Stimulated activated CD8-positive, alpha-beta memory T cell treated with anti-CD3 and anti-CD28 coated beads, Interleukin-4, amount 100 ng/mL, for 1 hour (primary cell): ENCODE measurements at places on chromosomes 3 and 15.

DNA sequence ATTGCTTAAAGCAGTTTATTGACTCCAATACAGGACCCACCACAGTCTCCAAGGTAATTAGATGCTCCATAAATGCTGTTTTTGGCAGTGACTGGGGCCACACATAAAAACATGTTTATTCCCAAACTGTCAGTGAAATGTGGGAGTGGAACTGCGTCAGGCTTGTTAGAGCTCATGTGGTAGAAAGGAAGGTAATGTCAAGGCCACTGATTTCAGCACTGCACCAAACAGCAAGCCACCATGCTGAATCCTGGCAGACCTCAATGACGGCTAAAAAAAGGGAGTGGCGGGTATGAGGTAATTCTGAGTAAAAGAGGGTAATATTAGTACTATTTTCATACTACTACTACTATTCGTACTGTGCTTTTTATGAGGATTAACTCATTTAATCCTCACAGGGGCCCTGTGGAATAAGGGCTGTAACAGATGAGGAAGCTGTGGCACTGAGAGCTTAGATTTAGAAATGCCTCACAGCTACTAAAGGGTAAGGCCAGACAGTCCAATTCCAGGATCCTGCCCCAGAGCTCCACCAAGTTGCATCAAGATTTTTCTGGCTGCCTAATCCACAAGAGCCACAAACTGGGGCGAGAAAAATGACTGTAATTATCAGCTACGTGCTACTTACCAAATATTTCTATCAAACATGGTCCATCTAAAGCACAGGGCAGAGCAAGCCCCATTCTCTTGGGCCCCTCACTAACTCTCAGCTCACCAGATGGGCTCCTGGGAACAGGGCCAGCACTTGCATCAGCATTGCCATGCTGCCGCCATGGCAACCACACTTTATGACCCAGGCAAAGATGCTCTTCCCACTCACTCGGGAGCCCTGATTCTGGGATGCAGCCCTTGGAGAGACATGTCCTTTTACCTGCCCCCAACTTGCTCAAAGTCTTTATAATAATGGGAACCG lies 83.6 kb upstream of the SPATA12 start:
- no peak for DNase-seq

DNA sequence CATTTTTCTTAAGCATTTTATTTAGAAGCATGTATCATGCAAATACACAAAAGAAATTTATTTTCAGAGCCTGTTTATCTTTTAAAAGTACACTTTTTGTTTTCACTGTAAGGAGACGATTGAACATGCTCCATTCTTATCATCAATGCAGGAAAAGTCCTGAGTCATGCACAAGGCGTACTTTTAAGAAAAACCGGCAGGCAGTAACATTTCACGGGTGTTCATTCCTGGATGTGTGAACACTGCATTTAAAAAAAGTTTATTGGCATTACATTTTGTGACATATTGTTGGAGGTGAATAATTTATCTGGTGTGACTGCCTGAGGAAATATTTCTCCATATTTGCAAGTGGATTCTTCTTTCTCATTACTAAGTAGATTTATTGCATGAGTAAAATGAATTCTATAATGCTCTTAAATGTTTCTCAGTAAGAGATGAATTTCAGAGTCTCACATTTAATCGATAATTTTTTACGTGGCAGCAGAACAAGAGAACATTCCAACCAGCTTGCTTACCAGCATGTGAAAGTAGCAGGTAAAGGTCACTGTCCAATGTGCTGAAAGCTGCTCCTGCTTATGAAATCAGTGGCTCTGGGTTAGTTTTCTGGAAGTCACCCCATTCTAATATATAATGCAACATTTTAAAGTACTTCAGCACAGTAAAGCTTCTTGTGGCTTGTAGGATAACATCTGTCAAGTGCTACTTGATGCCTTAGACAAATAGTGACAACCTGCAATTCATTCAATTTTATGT lies 87.0 kb downstream of the SV2B start:
- DNase-seq = no peak

DNA sequence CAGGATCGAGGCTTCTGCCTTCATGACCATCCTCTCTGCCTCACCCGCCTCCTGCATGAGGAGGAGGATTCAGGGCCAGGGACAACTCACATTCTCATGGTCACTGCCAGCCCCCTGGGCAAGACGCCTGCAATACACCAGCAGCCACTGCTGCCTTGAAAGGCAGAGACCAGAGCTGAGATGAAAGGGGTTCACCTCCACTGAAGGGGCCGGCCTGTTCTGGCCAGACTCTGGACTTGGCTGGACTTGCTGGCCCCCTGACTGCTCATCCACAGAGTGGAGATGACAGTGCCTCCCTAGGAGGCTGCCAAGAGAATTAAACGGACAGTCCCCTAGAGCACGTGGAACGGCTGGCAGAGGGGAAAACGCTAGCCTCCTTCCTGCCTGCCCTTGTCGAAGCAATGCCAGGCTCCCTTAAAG lies 35.2 kb downstream of the MGLL start:
- DNase-seq = no peak

DNA sequence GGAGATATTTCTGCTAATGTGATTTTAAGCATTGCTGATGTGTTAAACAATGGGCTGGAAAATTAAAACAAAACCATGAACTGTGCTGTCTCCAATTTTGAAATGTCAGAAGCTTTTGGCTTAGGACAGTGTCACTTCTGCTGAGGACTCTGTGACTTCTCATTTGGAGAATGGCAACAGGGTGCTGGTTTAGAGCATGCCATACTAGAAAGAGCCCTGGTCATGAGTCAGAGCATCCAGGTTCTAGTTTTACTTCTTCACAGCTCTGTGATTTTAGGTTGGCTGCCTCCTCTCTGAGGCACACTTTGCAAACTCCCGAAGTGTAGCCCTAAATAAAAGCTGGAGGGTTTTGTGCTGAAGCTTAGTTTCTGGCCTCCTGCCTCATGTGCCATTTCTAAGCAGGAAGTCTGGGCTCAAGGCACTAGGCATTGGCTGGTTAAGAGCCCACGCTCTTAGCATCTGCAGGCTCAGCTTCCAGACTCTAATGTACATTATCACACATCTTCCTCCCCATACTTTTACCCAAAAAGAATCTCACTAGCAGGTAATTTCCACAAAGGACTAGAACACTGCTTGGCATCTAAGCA lies 193.8 kb downstream of the CNTN3 start:
- DNase-seq = no peak

GRCh38 chr3:191123231-191123630 lies 75.8 kb upstream of the OSTN start:
- no peak for DNase-seq

- DNase-seq = no peak
These were observed 6.1 kb downstream of the CLDN18 start for GRCh38 chr3:138016065-138016464.

- DNase-seq = no peak
These were observed 65.9 kb upstream of the STT3B start for GRCh38 chr3:31466866-31467265.

- no peak for DNase-seq
These were observed 48.8 kb upstream of the PIK3R4 start for GRCh38 chr3:130795396-130795795.

DNA sequence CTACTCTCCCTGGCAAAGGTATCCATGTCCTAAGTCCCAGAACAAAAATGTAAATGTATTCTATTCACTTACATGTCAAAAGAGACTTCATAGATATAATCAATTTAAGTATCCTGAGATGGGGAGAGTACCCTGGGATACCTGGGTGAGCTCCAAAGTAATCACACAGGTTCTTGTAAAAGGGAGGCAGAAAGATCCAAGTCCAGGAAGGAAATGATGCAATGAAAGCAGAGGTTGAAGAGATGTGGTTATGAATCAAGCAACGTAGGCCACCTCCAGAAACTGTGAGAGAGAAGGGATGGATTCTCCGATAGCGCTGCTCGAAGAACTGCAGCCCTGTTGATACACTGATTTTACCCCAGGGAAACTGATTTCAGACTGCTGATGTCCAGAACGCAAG lies 93.9 kb upstream of the VGLL3 start:
- DNase-seq = no peak

DNA sequence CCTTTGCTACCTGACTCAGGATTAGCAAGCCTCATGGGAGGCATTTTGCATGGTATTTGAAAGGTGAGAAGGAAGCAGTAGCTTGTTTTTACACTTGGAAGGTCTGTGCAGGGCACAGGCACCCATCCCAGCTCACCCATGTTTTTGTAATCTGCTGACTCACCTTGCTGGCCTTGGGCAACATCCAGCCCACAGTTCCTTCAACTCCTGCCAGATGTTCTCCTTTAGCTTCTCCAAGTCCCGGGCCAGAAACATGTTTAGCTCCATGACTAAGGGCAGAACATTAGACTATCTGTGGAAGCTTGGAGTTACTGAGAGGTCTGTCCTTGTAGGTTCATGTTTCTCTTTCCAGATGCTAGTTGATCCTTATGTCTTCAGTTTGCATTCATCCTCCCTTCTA lies 12.4 kb upstream of the ZNF770 start:
- no peak for DNase-seq

DNA sequence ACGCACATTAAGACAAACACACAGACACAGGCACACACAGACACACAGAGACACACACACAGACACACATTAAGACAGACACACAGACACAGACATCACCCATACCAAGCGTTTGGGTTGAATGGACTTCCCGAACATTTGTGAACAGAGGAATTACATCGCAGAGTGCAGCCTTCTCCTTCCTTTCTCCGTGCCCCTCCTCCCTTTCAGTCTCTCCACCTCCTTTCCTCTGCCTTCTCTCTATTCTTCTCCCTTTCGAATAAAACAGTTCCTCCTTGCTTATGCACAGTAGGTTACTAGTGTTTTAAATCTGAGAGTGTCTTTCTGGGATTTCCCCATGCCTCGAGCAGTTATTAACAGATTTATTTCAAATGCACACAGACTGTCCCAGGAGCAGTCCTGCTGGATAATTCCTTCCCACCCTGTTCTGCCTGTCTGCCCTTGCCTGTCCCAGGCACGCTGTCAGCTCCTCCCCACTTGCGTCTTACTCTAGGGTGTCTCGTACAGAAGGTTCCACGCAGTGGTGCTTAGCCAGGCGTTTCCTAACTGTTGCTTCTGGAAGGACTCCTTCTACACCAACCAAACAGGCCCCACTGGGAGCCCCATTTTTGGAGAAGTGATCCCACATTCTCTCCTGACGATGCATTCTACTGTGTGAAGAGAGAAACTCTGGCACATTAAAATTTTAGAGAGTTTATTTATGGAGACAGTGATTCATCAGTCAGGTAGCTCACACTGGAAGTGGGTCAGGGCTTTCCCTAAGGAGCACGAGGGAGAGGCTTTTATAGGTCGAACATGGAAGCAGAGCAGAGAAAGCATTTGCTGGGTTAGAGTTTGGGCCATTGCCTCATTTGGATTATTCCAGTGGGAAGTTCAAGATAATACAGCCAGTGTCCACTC lies 163.8 kb downstream of the SV2B start:
- no peak for DNase-seq

DNA sequence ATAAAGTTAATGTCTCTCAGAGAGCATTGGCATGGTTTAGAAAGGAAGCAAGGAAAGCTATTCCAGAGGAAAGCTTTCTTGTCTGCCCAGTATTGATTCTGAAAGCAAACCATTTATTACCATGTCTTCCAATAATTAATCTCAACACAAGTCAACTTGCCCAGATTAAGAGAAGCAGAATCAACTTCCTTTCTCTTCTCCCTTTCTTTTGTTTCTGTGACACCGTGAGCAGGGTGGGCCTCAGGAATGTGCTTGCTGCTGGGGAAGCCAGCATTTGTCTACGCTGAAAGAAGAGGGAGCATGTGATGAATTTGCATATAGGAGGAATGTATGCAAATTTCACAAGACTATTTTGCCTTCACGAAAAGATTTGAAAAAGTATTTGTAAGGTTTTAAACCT lies 368.6 kb upstream of the ROPN1 start:
- DNase-seq = no peak

DNA sequence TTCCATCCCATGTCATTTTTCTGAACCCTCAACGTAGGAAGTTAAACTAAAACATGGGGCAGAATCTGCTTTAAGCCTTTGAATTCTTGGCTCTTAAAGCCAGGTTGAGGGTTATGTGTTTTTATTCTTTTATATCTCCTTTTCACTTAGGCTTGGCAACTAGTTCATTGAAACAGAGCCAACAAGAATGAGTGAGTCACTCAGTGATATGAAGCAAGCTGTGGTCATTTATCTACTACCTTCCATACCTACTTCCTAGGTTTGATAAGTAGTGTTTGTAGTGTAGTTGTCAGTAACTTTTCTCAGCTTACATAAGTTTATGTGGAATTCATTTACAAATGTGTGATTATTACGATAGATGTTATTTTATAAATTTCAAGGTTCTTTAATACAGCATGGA lies 67.4 kb downstream of the SNRPN start:
- DNase-seq = no peak

GRCh38 chr15:99211926-99212325 lies 37.5 kb downstream of the TTC23 start:
- DNase-seq = no peak

- no peak for DNase-seq
These were observed 22.4 kb downstream of the RLBP1 start for GRCh38 chr15:89198934-89199333.

- DNase-seq = no peak
These were observed 141.9 kb downstream of the TPRA1 start for GRCh38 chr3:127448671-127449070.

DNA sequence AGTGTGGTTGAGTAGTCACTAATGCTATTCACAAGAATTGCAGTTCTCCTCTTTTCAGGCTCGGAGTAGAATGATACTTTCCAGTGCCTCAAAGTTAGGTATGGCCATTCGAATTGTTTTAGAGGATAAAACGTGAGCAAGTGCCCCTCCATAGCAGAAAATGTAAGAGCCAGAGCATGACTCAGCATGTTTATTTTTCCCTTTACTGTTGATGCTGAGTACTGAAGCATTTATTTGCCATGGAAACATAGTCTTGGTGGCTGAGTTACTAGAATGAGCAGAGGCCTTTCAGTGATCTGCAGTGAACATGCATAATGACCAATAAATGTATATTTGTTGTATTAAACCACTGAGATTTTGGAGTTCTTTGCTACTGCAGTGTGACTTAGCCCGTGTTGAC lies 540.6 kb downstream of the NLGN1 start:
- no peak for DNase-seq

DNA sequence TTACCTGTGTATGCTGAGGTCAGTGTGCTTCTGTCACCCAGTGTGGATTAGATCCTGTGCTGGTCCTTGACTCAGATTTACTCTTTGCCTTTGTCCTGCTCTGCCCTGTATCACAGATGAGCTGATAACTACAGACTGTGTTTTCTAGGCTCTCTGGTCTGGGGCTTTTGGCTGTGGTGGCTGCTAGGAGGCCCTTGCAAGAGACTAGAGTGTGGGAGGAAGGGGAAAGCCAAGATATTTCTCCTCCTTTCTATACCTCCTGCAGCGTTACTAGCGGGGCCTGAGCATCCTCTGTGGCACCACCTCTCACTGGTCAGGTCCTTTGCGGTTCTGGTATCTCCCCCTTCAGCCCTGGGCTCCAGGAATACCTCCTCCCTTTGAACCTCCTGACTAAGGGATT lies 282.3 kb upstream of the TBC1D5 start:
- no peak for DNase-seq
